ENCODE measurements at places on chromosomes 11 and 22.
A peak's percentile ranks its signal among the peaks of the same experiment; 100 is the strongest.

DNA sequence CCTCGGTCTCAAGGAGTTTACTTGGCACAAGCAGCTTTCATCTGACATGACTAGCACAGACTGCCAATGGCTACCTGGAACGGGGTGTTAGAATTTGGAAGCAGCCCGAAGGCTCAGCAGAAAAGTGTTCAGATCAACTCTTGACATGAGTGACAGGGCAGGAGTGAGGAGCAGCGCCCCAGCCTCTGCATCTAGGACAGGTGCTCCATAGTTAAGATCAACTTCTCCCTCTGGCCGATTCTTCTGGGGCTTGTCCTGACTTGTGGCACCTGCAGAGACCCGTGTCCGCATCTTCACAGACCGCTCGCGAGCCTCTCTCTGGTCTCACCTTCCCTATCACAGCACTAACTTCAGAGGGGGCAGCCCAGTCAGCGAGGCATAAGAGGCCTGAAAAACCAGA, 42.5 kb upstream of the CHKA start:
- no peak for DNase-seq

- DNase-seq, result no peak
These were observed 96.1 kb downstream of the SLC1A2 start for GRCh38 chr11:35323076-35323868.

DNA sequence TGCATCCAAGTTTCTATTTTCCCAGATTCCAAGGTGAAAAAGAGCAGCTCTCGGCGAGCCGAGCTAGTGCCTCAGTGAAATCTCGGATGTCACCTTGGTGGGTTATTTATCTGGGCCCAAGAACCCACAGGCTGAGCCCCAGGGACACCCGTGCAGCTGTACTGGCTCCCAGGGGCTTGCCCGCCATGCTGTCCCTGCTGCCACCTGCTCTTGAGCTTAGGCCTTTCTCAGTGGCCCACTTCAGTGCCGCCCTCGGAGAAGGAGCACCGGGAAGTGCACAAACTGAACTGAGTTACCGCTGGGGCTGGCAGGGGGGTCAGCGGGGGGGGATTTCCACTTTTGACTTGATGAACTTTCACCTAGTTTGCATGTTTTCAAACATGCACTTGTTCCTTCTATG, 27.9 kb downstream of the CPT1A start:
- no peak for DNase-seq

GRCh38 chr11:68463714-68464113, 3.2 kb downstream of the PPP6R3 start:
- no peak for DNase-seq

DNA sequence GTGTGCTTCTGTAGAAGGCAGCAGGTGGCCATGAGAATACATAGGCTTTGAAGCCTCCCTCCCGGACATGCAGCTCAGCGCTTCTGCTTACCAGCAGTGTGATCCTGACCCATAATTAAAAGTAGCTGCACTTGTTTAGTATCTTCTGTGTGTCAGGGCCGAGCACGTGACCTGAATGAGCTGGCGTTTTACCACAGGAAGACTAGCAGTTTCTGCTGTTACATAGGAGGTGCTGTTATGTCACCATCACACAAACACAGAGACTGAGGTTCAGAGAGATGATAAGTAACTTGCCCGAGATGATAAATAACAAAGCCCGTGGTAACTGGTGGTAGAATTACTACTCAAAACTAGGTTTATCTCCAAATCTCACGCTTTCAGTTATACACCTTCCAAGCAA, 329.5 kb downstream of the OPCML start:
- no peak for DNase-seq

GRCh38 chr22:24265734-24266133, 4.9 kb upstream of the SPECC1L start:
- no peak for DNase-seq

DNA sequence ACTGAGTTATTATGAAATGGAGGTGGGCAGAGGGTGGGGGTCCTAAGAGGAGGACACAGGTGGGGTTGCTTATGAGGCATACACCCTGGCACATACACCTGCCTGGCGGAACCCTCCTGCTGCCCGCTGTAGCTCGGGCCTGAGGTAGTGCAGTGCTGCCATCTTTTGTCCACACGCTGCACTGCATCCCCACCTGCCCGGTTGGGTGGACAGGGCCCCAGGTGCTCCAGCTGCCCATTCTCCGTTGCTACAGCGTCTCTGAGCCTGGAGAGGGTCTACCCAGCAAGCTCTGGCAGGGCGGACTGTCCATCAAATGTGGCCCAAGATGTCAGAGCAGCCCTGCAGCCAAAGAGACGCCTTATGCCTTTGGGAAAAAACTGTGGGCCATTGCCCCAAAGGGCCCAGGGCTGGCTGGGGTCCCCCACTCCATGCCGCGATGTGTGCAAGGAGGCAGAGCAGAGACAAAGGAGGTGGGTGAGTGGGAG, 131.2 kb downstream of the BUD13 start:
- DNase-seq, result no peak

- DNase-seq, result no peak
These were observed 22.9 kb upstream of the SLC5A1 start for GRCh38 chr22:32020117-32020516.

GRCh38 chr11:130527636-130528297, 79.3 kb downstream of the ADAMTS15 start:
- no peak for DNase-seq

DNA sequence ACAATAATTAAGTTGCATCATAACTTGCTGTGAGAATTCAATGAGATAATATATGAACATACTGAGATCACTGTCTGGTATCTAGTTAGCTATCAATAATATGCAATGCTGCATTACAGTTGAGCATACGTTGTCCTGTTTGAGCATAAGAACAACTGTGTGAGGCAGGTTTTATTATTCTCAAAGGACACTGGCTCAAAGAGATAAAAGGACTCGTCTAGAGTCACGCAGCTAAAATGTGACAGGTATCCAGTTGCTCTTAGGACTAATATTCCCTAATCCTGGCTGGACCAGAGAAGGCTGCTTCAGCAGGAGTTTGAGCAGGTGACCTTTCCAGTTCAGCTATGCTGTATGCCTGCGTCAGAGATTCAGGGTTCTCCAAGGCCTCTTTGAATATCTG, 92.5 kb downstream of the PLEKHA7 start:
- DNase-seq, result no peak

DNA sequence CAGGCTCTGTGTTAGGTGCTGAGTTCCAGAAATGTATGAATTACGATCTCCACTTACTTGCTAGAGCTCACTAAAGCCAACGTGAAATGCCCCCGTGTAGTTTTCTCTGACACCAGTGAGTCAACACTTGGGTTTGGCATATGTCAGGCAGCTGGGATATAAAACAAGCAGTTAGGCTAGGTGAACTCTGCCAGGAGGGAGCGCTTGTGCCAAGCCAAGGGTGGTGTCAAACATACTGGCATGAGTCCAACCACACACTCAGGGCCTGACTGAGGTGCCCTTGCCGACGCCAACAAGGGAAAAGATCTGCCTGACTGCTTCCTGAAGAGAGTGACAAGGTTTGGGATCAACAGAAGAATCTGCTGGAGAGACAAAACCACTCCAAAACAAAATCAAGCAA, 167.8 kb upstream of the NARS2 start:
- peak; percentile 66 for DNase-seq

GRCh38 chr11:66933531-66933930, 24.7 kb downstream of the PC start:
- no peak for DNase-seq

All from Right ventricle myocardium inferior (tissue), 1 donor.